ENCODE measurements at places on chromosomes 4 and X.

DNA sequence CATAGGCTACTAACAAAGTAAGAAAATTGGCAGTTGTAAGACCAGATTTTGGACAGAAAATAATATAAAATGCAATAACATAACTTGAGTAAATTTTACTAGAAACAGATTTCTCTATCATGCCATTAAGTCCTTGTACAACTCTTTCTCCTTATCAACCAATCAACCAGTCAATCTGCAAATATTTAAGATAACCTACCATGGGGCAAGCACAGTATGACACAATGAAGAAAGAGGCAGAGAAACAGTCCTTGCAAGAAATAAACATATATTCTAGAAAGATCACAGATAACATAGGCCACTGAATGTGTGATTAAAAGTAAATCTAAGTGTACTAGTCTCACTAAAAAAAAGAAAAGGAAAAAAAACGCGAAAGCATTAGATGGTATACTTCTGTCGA lies 194.8 kb downstream of the PPP3CA start:
- DNase-seq: no peak

GRCh38 chr4:170420255-170420693 lies 330.5 kb upstream of the AADAT start:
- DNase-seq: no peak

- no peak for DNase-seq
Observed at GRCh38 chr4:829291-829690, 3.4 kb upstream of the CPLX1 start.

GRCh38 chr4:41613386-41613785 lies 75.4 kb downstream of the LIMCH1 start:
- no peak for DNase-seq

- no peak for DNase-seq
Observed at GRCh38 chr4:8295471-8295870, 25.9 kb downstream of the HTRA3 start.

DNA sequence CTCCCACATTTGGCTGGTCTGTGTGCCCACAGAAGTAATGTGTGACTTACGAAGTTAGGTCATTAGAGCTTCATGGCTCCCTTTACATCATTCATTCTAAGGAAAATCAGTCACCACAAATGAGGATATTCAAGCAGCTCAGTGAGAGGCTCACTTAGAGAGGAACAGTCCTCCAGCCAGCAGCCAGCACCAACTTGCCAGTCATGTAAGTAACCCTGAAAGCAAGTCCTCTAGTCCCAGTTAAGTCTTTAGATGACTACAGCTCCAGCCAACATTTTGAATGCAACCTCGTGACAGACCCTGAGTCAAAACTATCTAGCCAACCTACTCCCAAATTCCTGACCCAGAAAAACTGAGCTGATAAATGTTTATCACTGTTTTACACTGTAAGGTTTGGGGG lies 71.3 kb downstream of the LRBA start:
- DNase-seq: no peak

DNA sequence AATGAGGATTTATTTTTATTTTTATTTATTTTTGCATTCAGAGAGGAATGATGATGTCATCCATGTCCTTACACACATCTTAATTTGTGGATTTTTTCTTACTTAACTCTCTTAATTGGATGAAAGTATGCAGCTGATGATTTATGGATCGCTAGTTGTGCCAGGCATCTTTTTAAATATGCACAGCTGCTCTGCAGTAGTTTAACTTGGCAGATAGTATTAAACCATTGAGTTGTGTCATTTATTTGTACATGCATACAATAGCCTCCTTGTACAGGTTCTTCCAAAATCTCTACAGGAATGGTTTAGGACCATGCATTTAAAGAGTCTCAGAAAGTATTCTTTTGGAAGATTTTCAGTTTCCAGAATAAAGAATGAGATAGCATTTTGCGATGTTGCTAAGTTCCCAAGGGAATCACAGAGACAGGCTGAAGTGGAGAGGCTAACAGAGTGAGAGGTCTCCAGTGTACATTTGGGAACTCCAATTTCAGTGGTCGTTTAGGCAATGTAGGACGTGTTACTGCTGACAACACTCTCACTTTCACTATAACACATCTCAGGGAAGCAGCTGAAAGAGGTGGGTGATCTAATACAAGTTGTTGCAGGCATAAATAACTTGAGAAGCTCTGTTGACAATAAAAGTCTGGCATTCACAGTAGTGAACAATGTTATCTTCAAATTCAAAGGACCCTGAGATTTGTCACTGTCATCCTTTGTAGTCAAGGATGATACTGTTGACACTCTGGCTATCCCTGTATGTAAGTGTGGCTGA lies 49.9 kb upstream of the SCRG1 start:
- DNase-seq: no peak

GRCh38 chrX:152641996-152642395 lies 4.3 kb downstream of the GABRQ start:
- DNase-seq: no peak

- no peak for DNase-seq
Observed at GRCh38 chrX:53440621-53441517, 6.7 kb upstream of the HSD17B10 start.

GRCh38 chr4:38601244-38601915 lies 62.6 kb upstream of the KLF3 start:
- no peak for DNase-seq

- DNase-seq: no peak
Observed at GRCh38 chrX:20434986-20435385, 168.3 kb upstream of the RPS6KA3 start.

- DNase-seq: no peak
Observed at GRCh38 chr4:163866728-163867315, 372.3 kb downstream of the TMA16 start.

DNA sequence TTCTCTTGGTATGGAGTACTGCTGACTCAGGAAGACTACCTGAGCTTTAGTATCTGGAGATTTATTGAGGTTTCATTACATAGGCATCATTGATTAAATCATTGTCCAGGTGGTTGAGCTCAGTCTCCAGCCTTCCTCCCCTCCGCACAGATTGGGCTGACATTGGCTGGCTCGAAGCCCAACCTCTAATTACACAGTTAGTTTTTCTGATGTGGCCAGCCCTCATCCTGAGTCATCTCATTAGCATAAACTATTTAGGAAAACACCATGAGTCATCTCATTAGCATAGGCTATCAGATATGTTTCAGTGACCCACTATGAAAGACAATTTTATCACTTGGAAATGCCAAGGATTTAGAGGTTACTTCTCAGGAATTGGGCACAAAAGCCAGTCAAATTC lies 93.9 kb upstream of the ANKRD50 start:
- DNase-seq: no peak

GRCh38 chrX:135541351-135541750 lies 20.9 kb downstream of the INTS6L start:
- DNase-seq: no peak

GRCh38 chr4:123785538-123785937 lies 388.9 kb downstream of the SPRY1 start:
- DNase-seq: no peak

GRCh38 chr4:21469438-21470300 lies 478.9 kb downstream of the KCNIP4 start:
- DNase-seq: no peak

DNA sequence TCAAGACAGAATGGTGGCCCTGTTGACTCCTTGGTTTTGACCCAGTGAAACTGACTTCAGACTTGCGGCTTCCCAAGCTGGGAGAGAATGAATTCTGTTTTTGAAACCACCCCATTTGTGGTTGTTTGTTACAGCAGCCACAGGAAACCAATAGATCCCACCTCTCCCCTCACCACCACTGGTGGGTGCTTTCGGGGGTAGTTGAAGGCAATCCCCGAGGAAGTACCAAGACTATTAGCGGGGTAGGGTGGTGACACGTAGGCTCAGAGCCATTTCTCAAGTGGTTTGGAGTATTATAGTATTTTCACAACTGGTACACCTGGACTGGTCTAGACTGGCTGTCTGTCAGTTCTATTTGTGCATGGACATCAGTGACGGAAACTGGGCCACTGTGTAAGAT lies 189.1 kb upstream of the RBPJ start:
- DNase-seq: peak; percentile 5

- DNase-seq: no peak
Observed at GRCh38 chrX:133249266-133250058, 31.3 kb upstream of the TFDP3 start.

DNA sequence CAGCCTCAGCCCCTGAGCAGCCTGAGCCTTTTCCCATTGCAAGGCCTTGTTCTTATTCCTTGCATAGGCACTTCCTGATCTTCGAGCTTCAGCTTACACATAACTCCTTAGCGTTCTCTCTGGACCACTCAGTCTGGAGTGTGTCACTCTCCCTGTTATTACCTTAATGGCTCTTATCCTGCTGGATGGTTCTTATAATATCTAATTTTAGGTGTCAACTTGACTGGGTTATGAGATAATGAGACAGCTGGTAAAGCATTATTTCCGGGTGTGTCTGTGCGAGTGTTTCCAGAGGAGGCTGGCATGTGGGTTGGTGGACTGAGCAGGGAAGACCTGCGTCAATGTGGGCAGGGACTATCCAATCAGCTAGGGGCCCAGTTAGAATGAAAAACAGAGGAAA lies 75.7 kb downstream of the HAUS3 start:
- no peak for DNase-seq

GRCh38 chrX:40106676-40107290 lies 9.0 kb upstream of the BCOR start:
- no peak for DNase-seq

DNA sequence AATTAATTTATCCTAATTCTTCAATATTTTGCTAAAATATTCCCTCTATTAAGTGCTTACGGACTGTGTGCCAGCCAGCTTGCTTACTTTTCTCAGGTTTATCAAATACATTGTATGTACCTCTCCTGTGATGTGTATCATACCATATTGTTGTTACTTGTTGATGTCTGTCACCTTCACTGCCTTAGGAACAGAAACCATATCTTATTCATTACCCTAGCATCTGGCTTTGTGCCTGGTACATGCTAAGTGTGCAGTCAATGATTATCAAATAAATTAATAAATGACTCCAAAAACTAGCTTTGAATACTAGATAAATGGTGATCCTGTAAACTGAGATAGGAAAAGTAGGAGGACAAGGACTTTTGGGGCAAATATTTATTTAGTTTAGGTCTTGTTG lies 6.9 kb downstream of the CLCN3 start:
- no peak for DNase-seq

- no peak for DNase-seq
Observed at GRCh38 chr4:25888781-25889180, 25.2 kb upstream of the SMIM20 start.

GRCh38 chrX:51876441-51876840 lies 17.0 kb upstream of the MAGED1 start:
- no peak for DNase-seq

- no peak for DNase-seq
Observed at GRCh38 chr4:141193516-141194034, 27.1 kb upstream of the ZNF330 start.

GRCh38 chrX:116378961-116379360 lies 57.4 kb upstream of the SLC6A14 start:
- no peak for DNase-seq

GRCh38 chr4:119329835-119330620 lies 8.1 kb upstream of the FABP2 start:
- no peak for DNase-seq

DNA sequence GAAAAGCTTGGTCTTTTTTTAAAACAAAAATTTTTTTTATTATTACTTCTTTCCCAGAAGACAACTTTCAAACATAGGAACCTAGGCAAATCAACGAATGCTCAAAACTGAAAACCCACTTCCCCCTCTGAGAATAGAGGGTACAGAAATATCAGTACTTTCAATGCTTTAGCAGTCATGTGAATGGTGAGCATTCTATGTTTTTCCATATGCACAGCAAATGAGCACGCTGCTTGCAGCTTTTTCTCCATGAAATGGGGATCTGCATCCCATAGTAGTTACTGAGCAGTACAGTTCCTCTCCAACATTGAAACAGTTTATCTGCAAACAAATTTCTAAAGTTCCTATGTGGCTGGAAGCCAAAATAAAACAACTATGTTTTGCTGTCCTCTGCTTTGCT lies 108.4 kb upstream of the BMP2K start:
- no peak for DNase-seq

GRCh38 chrX:67545036-67545821 lies 1.4 kb downstream of the AR start:
- DNase-seq: no peak

DNA sequence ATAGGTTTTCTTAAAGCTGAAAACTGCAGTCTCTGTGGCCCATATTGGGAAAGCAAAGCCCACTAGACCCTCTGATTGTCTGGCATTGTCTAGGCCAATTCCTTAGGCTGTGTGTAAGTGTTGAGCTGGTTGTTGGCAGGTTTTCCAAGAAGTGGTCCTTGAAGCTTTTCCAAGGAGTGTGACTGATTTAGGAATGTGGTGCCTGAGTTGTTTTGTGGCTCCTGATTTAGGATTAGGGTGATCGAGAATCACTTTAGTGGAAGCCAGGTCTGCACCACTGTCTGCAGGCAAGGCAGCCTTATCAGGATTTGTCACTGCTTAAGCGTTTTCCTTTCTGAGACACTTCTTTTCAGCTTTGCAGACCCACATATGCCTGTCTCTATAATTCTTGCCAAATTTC lies 339.0 kb upstream of the DDX53 start:
- DNase-seq: no peak

DNA sequence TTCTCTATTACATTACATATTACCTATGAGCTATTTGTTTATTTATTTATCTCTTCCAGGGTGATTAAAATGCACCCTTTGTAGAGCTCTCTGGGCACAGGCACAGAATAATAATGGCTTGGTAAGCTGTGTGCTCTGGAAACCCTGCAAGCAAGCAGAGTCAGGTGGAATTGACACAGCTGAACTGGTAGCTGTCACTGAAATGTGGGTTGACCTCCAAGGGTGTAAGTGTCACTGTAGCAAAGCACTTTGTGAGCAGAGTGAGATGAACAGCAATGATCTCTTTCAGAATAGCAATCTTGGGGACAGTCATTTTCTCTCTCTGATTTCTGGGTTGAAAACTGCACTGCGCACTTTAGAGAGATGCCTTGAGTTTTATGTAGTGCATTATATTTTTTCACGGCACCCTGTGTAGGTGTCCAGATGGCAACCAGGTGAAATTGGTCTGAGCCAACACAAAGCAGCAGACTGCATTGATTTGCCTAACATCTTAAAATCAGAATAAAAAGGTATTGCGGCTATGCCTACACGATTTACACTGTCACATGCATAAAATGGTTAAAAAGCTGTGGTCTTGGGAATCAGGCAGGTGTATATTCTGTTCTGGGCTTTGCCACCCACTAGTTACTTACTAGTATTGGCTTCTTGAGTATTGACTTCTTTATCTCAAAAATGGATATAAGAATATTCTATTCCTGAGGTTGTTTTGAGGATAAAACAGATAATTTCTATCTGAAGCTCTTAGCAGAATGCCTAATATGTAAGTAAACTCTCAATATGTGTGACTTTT lies 450.3 kb downstream of the RAPGEF2 start:
- no peak for DNase-seq

GRCh38 chrX:118523920-118524319 lies 28.3 kb downstream of the DOCK11 start:
- no peak for DNase-seq

- no peak for DNase-seq
Observed at GRCh38 chr4:34202154-34202553, 2042.2 kb downstream of the ARAP2 start.

DNA sequence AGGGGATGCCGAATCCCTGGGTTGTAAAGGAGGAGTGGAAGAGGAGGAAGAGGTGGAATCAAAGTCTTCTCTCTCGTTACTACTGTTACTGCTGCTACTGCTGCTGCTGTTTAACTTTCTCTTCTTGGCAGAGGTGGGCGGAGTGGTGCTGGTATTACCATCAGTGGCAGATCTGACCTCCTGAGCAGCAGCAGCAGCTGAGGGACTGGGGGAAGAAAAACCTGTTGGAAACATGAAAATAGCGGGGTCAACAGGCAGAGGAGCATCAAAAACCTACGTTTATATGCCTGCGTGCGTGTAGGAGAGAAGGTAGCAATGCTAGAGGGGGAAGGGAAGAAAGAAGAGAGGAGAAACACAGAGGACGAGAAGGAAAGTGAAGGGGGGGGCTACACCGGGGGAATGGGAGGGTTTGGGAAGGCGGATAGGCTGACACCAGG lies 339 bp downstream of the CUL4B start:
- no peak for DNase-seq
